ENCODE measurements at places on chromosomes 3 and 15.

DNA sequence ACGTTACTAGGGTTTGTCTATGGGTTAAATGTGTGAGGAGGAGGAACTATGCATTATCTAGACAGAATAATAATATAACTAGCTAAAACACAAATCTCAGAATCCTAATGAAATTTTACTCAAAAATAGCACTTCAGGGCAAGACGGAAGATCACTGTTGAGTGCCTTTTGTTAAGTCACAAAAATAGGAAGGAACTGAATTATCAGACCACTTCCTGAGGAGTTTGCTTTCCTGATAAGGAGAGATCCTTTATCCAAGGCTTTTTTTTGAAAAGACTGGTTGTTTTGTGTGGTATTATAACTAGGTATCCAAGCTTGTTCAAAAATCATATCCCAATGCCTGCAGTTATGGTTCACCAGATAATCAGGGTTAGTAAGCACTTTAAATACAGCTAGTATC is 34.6 kb downstream of the NR2E3 start:
- DNase-seq = no peak

DNA sequence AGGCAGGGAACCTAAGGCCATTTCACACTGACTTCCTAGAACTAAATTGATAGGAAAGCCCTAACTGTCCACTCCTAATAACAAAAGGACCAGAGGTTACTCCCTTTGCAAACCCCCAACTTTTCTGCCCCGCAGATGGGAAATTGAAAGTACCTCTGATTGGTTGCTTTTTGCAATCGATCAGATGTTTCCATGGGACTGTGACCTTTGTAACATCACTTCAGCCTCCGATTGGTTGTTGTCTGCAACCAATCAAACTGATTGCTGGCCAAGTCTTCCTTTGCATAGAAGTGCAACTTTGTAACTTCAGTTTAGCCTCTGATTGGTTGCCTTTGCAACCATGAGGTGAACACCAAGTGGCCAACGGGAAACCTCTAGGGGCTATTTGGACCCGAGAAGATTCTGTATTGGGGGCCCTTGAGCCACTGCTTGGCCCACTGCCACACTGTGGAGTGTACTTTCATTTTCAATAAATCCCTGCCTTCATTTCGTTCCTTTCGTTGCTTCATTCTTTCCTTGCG is 11.3 kb upstream of the KNL1 start:
- peak; percentile 31 for DNase-seq

DNA sequence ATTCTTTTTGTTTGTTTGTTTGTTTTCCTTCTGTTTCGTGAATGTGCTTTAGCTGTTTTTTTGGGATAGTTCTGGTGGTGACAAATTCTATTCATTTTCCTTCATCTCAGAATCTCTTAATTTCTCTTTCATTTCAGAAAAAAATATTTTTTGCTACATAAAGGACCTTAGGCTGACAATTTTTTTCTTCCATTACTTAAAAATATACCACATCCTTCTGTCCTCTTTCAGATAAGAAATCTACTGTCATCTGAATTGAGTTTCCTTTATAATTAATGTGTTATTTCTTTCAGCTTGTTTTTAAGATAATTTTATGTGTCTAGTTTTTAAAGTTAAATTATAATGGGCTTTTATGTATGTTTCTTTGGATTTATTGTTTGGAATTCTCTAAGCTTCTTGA is 47.6 kb downstream of the IL16 start:
- DNase-seq = no peak

- DNase-seq = no peak
Observed at GRCh38 chr15:54659646-54660045, 537.1 kb downstream of the RSL24D1 start.

GRCh38 chr3:99637368-99638111 is 854 bp upstream of the COL8A1 start:
- peak; percentile 66 for DNase-seq

DNA sequence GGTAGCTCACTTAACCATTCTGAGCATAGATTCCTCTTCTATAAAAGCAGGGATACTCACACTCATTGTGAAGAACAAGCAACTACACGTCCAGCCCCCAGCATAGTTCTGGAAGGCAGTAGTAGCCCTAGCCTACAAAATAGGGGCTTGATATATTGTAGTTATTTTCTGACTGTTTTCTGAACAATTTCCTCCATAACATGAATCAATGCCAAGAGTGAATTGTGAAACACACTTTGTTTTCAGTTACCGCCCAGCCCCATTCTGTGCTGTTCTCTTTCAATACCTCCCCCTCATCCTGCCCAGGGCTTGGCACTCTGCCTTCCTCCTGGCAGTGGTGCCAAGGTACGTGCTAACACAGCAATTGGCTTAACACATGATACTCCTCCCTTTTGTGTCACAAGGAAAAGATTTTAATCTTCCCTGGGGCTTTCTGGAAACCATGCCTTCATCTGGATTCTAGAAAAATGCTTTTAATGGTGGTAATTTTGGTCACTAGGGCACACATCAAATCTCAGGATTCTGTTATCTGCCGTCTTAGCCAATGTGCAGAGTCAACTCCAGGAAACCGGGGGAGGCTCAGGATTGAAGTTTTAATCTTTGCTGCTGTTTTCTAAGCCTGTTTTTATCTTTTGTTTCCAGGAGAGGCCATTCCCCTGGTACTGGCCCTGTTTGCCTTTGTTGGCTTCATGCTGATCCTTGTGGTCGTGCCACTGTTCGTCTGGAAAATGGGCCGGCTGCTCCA is 37.2 kb downstream of the IL20RB start:
- DNase-seq = no peak

GRCh38 chr3:34070831-34071585 is 272.6 kb downstream of the PDCD6IP start:
- no peak for DNase-seq

DNA sequence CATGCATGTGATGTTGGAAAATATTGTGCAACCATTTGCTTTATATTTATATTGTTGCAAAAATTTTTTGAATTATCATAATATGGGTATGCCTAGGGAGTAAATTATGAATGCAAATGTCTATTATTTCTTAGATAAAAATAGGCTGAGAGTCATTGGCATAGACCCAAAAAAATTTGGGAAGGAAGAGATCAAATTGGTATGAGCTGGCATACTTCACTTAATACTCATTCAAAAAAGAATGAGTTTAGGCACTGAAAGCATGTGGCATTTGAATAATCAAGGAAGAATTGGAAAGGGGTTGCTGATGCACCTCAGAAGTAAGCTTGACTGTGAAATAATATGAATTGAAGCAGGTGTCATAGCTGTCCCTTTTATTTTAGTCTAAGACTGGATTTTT is 764.0 kb upstream of the DPPA4 start:
- DNase-seq = no peak

DNA sequence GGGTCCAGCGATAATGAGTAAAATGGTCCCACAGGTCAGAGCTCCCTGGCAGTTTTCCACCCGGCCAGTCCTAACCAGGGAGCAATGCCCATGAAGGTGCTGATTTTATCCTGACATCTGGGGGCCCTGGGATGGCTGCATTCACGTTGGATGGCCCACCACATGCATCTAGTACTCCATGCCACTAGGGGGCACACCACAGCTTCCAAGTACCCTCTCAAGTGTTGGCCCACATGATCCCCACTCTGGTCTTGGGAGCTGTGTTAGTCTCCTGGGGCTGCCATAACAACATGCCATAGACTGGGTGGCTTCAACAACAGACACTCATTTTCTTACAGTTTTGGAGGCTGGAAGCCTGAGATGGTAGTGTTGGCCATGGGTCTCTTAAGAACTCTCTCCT is 225.5 kb downstream of the SLCO3A1 start:
- no peak for DNase-seq

DNA sequence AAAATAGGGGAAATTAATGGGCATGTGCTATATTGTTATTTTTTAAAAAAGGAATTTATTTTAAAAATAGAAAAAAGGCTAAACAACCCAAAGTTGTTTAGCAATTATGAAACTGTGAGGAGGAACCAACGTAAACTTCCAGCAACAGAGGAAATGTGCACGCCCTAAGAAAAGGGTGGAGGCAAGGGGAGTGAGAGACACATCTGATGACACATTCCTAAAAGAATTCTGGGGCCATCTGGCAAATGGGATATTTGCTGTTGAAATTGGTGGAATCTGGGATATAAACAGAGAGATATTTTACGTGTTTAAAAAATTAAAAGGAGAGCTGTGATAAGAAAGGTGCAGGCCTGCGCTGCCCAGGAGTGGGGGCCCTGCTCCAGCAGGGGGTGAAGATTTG is 50.8 kb upstream of the MUC13 start:
- DNase-seq = peak; percentile 51

- no peak for DNase-seq
Observed at GRCh38 chr15:70101459-70102113, 3.9 kb upstream of the TLE3 start.

GRCh38 chr15:26891448-26892181 is 24.8 kb downstream of the GABRA5 start:
- no peak for DNase-seq

- DNase-seq = no peak
Observed at GRCh38 chr3:159852821-159853505, 135.7 kb upstream of the IL12A start.

GRCh38 chr3:148466143-148466542 is 231.6 kb upstream of the AGTR1 start:
- no peak for DNase-seq

GRCh38 chr3:56930706-56931105 is 129.0 kb upstream of the ARHGEF3 start:
- no peak for DNase-seq

DNA sequence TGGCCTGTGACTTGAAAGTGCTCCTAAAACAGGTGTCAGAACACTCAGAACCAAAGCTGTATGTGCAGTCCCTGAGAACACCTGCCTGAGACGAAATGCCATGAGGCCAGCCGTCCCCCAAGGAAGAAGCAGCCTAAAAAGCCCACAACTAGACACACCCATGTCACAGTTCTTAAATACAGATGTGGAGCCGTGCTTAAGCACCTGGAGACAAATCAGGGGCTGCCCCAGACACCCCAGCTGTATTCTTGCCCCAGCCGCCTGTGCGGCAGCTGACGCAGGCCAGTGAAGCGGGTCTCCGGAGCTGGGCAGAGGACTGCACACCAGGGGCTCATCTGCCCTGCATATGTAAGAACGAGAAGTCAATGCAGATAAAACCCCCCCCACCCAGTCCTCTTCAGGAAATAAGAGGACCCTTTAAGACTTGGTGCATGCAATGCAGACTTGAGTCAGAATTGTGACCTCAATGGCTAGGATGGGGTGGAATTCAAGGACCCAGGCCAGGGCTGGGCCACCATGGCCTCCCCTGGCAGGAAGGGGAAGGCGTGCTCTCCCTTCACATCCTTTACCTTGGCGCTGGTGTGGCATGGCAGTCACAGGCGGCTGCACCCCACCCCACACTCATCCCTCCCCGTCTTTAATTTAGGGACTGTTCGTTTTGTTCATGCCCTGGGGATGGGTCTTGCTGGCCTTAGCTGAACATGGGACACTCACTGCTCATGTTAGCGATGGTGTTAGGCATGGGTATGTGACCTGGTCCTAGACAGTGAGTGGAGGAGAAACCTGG is 27.7 kb upstream of the PLXNA1 start:
- no peak for DNase-seq

- DNase-seq = no peak
Observed at GRCh38 chr3:183455089-183455488, 26.7 kb upstream of the MCF2L2 start.

- no peak for DNase-seq
Observed at GRCh38 chr15:84616235-84616634, 15.4 kb downstream of the ZSCAN2 start.

DNA sequence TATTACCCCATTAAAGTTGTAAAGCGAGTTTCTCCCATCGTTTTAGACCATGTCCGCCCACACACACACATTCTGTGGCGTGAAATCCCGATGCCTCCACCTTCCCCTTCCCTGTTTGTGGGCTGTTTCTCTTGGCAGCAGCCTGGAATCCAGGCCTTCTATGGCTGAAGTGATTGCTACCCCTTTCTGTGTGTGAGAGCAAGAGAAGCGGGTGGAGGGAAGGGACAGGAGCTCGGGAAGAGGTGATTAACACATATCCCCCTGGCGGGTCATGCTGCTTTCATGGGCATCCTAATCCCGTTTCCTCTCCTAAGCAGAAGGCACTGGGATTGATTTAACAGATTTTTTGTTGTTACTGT is 283.8 kb upstream of the RGMA start:
- DNase-seq = no peak

- no peak for DNase-seq
Observed at GRCh38 chr3:168533600-168533999, 437.9 kb upstream of the GOLIM4 start.

- DNase-seq = no peak
Observed at GRCh38 chr3:50374363-50375257, 15.3 kb upstream of the TMEM115 start.

DNA sequence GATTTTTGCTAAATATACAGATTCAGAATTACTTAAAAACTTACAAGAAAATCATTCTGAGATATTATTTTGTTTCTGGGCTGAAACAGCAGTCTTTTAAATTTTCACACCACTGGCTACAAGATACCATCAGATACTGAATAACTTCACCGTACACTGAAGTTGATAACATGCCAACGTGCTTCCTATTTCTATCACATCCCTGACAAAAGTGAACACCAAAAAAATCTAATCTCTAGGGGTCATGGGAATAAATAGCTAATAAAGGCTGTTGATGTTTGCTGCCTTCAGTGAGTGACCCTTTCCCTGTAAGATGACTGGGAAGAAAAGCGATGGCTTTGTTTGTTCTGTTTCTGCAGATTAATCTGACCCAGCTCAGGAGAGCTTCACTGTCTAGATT is 120.5 kb downstream of the DUT start:
- DNase-seq = no peak

DNA sequence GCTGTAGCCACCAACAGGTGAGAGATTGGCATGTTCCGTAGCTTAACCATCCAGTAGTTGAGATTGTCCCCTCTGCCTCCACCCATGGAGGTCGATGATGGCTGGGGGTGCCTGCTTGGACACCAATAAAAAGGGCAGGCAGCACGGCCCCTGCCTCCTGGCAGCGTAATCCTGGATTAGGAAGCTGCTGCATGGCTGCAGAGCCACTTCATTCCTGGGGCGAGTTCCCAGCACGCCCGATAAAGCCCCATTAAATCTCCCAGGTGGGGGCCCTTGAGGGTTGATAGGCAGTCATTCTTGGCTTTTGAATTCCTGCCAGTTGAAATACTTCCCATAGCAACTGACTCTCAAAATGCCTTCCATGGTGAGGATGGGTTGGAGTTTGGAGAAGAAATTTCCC is 67.8 kb downstream of the PLXNA1 start:
- no peak for DNase-seq

- DNase-seq = no peak
Observed at GRCh38 chr3:1787094-1787493, 311.6 kb upstream of the CNTN4 start.

Data from amniotic stem cell (primary cell).